ENCODE measurements at places on chromosomes 11 and 22.
A peak's percentile ranks its signal among the peaks of the same experiment; 100 is the strongest.

DNA sequence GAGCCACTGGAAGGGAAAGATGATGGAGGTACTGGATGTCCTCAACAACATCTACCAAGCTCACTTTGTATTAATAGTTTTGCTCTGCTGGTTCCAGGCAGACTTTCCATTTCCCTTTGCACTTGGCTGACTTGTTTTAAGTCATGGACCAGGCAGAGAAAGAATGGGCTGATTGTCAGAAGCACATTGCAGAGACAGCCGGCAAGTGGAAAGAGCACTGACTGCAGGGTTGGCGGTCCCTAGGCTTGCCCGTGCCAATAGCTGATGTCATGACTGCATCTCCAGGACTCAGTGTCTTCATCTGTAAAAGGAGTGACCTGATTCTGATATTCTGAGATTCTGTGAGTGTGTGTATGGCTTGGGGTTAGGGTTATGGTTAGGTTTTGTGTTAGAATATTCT is 20.9 kb upstream of the NNMT start:
- DNase-seq = no peak

GRCh38 chr11:65817312-65817834 is 16.4 kb upstream of the SNX32 start:
- no peak for DNase-seq

GRCh38 chr11:58905011-58905720 is 34.1 kb upstream of the GLYATL1 start:
- peak; percentile 15 for DNase-seq

GRCh38 chr11:45885921-45886721 is 670 bp downstream of the MAPK8IP1 start:
- DNase-seq = no peak

DNA sequence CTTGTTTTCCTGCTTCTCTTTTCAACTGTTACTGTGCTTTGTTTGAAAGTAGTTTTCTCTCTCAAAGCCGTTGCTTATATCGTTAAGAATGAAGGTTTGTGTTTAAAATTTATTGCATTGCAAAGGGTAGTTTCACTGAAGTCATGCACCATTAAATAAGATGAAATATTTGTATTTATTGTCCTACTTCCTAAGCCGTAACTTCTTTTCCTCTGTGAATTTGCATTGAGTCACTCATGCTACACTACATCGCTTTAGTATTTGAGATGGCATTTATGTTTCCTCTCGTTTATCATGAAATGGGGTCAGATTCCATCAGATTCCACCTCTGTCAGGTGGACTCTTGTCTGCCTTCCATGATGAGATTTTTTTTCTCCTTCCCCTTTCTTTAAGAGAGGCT is 65.8 kb upstream of the RASSF10 start:
- DNase-seq = no peak

- DNase-seq = no peak
Observed at GRCh38 chr22:36419177-36419911, 31.6 kb upstream of the MYH9 start.

DNA sequence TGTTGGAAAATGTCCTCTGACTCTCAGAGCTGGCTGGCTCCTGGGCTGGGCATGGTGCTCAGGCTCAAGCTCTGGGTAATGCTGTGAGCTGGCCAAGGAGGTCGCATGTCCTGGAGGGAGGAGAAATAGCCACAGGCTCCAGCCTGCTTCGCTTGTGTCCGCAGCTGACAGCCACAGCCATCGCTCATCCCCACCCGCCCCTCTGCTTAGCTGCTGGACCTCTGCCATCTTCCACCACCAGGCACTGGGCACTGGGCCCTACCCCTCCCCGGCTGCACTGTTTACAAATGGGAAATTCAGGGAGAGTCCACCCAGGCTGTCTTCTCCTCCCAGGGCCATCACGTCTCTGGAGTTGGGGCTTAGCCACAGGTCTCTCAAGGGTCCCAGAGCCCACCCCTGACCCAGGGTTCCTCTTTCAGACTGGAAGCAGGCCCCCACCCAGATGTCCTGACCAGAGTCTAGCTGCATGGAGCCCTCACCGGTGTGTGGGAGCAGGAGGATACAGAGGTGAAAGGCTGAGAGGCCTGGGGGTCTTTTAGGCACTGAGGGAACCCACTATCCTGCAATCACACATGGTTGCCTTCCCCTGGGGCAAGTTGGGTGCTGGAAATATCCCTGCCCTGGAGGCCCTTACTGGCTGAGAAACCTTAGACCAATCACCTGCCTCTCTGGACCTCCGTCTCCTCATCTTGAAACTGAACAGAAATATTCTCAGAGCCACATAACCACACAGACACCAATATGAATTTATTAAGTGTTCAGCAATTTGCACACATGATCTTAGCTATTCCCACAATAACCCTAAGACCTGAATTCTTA is 62.7 kb downstream of the CD82 start:
- DNase-seq = peak; percentile 47

DNA sequence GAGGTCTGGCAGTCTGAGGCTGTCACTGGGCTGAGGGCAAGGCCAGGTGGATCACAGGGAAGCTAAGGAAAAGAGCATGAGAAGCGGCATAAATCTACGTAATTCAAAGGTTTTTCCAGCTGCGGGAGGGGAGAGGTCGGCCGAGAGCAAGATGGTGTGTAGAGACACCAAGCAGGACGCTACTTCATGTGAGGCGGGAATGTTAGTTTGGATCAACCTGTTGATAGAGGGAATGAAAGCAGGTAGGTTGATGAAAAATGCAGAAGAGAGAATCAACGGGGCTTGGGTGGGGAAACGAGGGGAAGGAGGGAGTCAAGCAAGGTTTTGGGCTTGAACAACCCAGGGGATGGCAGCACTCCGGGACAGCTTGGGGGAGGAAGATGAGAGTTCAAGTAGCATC is 2.9 kb downstream of the B3GNT6 start:
- DNase-seq = no peak

GRCh38 chr11:98679673-98680072 is 341.1 kb upstream of the CNTN5 start:
- DNase-seq = no peak

GRCh38 chr11:129223701-129224149 is 31.6 kb upstream of the ARHGAP32 start:
- DNase-seq = no peak

- DNase-seq = no peak
Observed at GRCh38 chr11:62889484-62890437, 9.1 kb downstream of the SLC3A2 start.

DNA sequence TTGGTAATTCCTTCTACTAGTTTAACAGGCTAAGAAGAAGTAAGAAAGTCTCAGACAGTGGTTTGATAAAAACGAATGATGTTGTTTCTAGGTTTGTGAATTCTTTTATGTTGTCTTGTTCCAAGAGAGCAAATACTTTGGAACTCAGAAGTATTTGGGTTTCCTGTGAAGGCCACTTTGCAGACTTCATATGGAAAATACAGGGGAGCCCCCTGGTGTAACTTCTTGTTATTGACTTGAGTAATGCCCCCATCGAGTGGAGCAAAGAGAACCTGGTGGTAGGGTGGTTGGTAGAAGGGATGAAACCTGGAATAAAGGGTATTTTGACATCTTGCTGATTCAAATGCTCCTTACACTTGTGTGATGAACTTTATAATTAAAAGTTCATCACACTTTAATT is 40.0 kb upstream of the PTH start:
- peak; percentile 13 for DNase-seq

GRCh38 chr11:87463486-87464102 is 425.9 kb downstream of the TMEM135 start:
- DNase-seq = no peak

- no peak for DNase-seq
Observed at GRCh38 chr11:61482513-61482912, 26.0 kb upstream of the LRRC10B start.

- DNase-seq = no peak
Observed at GRCh38 chr11:32139896-32140520, 49.1 kb downstream of the RCN1 start.

DNA sequence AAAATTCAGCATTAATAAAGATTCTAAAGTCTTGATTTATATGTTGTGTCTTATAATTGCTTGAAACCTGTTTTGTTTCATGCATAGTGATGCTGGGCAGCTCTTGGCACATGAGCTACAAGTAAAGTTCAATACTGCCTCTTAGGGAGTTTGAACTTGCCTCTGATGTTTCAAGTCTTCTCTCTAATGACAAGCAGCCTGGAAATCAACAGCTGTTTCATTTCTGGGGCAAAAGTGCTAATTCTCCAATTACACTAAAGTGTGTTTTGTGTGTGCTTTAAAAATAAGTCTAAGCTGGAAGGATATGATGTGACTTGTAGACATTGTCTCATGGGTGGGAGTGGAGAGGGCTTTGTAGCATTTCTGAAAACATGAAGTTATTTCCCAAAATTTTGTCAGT is 23.7 kb upstream of the SESN3 start:
- no peak for DNase-seq

- no peak for DNase-seq
Observed at GRCh38 chr22:36415415-36416168, 27.8 kb upstream of the MYH9 start.

- no peak for DNase-seq
Observed at GRCh38 chr11:19574916-19575315, 137.7 kb upstream of the NAV2 start.

GRCh38 chr11:16926883-16927626 is 87.2 kb downstream of the PLEKHA7 start:
- no peak for DNase-seq

DNA sequence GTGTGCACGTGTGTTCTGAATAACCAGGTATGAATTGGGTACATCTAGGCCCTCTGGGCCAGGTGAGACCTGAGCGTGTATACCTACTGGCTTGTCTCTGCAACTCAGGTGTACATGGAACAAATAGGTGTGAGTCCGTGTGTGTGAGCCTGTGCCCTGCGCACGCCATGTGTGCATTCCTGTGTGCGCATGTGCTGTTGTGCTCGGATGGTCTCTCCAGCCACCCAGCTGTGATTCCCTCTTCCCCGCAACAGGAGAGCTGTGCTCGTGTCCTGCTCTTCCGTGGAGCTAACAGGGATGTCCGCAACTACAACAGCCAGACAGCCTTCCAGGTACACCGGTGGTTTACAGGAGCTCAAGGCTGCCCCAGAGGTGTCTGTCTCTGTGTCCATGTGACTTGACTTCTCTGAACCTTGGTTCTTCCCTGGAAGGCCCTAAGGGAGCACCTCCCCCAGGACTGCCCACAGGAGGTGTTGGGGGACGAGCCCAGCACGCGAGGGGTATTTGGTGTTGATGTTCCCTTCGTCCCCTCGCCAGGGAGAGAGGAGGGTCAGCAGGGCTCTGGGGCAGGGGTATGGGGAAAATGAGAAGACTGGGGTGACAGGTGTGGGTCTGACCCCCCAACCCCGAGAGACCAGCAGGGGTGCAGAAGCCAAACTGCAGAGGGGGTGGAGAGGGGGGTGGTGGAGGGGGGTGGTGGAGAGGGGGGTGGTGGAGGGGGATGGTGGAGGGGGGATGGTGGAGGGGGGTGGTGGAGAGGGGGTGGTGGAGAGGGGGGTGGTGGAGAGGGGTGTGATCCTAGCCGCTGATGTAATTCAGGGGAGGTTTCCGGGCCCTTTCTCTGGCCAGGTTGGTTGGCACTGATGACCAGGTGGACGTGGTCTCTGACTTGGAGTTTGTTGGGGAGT is 10.7 kb downstream of the SHANK3 start:
- no peak for DNase-seq

DNA sequence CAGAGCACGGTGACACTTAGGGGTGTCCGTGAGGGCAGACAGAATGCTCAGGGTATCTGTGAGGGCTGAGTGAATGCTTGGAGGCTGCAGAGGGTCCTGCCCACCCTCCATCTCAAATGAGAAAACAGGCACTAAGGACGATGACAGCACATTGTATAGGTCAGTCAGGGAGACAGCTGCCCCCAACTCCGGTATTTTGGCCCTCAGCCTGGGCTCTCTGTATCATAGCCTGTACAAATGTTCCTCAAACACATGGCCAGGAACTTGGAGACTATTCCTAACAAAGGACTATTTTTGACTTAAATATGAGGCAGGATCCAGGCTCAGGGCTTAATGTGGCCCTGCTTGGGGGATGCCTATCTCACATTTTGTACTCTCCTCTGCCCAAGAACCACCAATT is 145.4 kb downstream of the OPCML start:
- no peak for DNase-seq

DNA sequence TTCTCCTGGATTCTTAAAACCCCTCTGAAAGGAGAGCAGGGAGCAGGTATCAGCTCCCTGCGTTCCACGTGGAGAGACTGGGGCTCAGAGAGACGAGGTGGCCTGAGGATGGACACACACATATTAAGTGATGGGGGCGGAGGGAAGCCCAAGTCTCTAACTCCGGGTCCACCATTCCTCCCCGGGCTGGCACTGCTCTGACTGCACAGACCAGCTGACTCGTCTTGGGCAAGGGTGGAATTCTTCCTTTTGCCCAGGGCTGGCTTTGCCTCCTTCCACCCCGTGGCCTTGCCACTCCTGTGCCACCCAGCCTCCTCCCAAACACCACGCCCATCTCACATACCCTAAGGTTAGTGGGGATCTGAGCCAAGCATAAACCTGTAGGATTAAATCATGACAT is 65.0 kb downstream of the BUD13 start:
- no peak for DNase-seq

DNA sequence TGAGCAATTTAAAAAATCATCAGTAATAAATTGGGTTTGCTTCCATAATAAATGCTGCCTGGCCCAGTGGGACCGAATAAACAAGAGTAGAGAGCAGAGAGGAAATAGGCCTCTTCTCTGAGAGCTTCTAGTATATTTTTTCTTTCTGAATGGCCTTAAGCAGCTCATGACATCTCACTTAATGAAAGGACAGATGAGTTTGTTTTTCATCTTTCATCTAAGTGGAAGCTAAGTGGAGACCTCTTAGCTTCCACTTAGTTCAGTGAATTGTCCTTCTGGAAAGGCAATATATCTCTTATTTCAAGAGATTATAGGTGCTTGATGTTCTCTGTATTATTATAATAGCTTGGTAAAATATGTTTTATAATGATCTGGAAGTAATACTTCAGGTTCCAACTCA is 245.9 kb upstream of the ANO3 start:
- no peak for DNase-seq

GRCh38 chr11:69166218-69167115 is 10.7 kb downstream of the SMIM38 start:
- no peak for DNase-seq

GRCh38 chr11:101046947-101047346 is 82.7 kb downstream of the PGR start:
- no peak for DNase-seq

GRCh38 chr11:726278-727220 is 20.5 kb downstream of the EPS8L2 start:
- DNase-seq = peak; percentile 75

DNA sequence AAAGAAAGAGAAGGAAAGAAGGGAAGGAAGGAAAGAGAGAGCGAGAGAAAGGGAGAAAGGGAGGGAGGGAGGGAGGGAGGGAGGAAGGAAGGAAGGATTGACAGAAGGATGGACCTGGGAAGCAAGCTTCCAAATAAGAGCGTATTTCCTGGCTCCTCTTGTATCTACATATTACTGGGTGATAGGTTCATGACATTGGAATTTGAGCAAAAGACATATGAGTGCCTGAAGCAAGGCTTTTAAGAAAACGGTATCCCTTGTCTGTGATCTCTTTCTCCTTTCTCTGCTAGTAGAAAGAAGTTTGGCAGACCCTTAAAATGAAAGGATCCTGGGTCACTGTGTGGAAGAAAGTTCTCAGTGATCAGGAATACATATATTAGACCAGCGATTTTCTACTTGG is 932.2 kb upstream of the CCDC90B start:
- no peak for DNase-seq

Data from prostate gland (tissue), 2 donors.